Activated T-helper 9 cell treated with anti-CD3 and anti-CD28 coated beads, Interleukin-2, amount 50 U/mL, for 16 hours (primary cell): ENCODE measurements at places on chromosomes 2 and 18.
A peak's percentile ranks its signal among the peaks of the same experiment; 100 is the strongest.

- no peak for DNase-seq
Measured at GRCh38 chr2:42942214-42942989, 150.0 kb upstream of the HAAO start.

DNA sequence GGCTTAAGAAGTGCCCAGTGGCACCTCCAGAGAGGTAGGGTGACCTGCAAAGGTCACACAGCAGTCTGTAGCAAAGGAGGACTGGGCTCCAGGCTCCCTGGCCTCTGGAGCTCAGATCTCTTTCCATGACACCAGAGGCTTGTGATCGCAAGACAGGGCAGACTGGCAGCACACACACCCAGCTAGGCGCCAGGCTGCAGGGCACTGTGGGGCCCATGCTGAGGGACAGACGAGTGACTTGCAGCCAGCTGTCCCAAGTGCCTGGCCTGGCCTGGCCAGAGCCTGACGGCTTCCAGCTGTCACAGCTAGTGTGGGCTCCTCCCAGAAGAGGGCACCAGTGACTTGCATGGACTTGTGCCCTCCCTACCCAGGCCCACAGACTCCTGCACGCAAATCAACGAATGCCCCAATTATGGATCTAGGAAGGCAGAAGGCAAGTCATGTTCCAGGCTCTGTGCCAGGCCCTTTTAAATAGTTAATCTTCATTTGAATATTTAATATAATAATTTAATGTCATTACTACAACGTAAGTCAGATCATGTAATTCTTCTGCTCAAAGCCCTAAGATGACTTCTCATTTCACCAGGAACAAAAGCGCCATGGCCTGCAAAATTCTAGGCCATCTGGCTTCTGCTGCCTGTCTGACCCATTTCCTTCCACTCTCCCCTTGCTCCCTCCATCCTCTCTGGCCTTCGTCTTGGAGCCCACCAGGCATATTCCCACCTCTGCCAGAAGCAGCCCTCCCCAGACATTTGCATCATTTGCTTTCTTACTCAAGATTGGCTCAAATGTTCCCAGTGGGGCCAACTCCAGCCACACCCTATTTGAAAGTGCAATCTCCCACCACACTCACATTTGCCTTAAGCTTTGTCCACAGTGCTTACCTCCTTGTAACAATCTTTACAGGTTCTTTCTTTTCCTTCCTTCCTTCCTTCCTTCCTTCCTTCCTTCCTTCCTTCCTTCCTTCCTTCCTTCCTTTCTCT lies 3.7 kb upstream of the SPEG start:
- no peak for DNase-seq

GRCh38 chr2:239337122-239337876 lies 63.5 kb downstream of the HDAC4 start:
- no peak for DNase-seq

GRCh38 chr18:58579561-58580047 lies 49.3 kb downstream of the ALPK2 start:
- DNase-seq, result no peak

DNA sequence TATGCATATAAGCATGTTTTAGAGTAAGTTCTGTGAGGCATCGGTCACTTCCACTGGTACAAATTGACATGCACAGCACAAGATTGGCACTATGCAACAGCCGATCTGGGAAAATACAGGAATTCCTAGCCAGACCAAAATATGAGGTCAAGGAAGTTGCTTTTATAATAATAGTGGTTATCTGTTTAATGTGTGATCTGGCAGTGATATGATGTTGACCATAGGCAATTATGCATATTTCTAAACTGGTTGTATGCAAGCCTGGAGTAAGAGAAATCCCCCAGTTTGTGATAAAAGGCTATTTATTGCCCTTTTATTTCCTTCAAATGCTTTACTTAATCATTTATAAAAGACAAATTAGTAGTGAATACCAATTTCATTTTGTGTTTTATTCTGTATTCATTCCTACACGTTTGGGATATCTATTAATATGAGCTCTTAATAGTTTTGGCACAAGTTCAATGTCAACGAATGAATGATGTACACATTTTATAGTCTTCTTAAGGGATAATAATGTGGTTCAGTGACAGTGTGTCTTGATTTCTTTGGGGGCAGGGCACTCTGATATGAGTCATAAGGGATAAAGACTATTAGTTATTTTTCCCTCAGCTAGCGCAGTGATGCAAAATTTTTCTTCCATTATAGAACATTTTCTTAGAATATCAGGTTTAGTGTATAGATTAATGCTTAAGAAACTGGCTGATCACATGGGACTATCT lies 34.7 kb upstream of the ZEB2 start:
- DNase-seq, result no peak

GRCh38 chr18:51630706-51631105 lies 433.2 kb upstream of the MEX3C start:
- no peak for DNase-seq

DNA sequence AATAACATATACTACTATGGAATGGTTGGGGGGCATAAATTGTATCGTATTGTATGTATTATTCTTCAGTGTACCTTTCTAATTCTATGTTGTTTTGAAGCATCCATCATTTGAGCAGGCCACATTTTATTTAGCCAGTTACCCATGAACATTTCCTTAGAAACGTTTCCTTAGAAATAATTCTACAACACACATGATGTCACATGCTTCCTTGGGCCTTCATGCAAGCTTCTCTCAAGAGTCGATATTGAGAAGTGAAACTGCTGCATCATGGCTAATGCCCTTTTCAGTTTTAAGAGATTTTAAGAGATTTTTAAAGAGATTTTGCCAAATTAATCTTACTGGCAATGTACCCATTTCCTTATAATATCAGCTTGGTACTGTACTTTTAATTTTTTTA lies 63.9 kb downstream of the ALPK2 start:
- no peak for DNase-seq

GRCh38 chr2:23376972-23377371 lies 8.0 kb upstream of the KLHL29 start:
- DNase-seq, result no peak

DNA sequence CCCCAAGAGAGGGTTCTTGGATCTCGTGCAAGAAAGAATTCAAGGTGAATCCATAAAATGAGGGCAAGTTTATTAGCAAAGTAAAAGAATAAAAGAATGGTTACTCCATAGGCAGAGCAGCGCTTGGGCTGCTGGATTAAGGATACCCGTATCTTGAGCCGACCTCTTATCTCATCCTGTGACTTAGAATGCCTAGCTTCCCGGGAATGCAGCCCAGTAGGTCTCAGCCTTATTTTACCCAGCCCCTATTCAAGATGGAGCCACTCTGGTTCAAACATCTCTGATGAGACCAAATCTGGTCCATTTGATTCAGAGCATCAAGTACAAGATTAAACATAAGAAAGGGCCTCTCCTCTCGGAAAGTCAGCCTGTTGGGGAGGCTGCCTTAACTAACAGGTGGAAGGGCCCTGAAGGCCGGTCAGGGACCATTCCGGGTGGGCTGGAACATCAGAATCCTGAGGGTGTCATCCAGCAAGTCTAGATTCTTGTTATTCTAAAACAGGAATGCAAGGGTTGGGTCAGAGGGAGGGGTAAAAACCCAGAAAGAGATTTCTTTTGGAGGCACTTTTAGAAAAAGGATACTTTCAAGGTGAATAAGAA lies 5.8 kb downstream of the PSD4 start:
- DNase-seq, result no peak

DNA sequence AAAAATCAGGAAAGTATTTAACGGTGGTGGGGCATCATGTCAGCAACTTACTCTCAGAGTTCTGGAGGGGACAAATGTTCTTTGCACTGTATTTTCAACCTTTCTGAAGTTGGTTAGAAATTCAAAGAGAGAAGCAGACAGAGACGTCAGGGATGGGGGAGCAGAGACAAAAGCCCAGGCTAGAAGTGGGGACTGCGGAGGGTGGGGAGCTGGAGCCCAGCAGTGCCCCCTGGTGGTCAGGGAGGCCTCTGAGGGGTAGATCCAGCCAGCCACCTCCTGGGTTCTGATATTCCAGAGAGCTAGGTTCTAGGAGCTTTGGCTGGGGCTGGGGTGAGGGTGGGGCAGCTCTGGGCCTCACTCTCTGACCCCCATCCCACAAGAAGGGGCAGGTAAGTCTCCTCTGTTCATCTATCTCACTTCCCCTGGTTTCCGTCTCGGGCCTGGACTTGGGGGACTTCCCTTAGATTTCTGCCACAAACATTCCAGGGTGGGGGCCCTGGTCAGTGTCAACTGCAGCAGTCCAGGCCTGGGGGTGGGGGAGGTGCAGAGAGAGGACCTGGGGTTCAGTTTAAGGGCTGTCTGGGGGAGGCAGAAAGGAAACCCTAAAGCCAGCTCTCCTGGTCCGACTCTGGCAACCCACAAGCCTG lies 8.9 kb downstream of the TNS1 start:
- DNase-seq, result peak; percentile 9

DNA sequence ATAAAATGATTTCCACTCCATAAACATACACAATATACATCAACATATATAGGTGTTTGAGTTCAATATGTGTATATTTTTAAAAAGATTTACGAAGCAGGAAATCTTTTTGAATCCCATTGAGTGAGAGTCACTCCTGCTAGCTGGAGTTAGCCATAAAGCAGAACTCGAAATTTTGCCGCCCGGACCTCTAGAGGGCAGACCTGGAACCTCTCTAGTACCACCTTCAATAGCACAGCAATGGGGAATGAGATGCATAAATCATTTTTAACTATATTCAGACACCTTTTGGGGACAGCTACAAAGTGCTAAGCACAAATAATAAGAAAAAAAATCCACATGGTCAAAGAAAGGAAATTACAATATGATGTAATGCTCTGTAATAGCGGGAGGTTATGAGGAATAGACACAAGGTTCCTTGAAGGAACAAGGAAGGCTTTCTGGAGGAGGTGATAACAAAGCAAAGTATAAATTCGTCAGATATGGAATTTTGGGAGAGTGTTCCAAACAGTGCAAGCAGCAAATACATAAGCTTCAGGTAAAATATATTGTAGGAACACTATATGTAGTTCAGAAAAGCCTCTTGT lies 533.4 kb downstream of the ERBB4 start:
- no peak for DNase-seq

DNA sequence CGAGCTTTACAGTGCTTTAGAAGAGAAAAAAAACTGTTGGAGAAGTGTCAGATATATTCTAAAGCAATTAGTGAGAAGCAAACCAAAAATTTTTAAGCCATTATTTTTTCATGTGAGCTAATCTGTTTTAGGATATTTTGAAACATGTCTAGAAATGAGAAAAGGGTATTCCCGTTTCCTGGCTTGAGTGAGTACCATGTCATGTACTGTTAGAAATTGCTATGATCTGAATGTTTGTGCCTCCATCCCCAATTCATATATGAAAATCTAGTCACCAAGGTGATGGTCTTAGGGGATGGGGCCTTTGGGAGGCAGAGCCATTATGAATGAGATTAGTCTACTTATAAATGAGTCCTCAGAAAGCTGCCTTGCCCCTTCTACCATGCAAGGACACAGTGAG lies 493.3 kb upstream of the GCFC2 start:
- no peak for DNase-seq

DNA sequence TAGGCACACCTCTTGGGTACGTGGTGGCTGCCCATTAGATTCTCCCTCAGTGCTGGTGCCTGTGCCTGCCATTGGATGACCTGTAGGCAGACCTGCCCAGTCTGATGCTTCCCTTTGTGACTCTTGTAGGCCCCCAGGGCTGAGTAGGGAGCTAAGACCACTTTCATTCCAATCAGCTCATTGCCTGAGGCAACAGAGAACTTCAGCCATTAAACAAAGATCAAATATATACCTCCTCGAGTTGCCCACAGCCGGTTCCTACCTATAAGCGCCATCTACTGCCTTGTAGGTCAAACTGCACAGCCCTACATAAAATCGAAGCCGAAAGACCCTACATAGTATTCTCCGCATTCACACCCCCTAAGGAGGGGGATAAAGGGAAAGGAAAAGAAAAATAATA lies 184.6 kb downstream of the ETAA1 start:
- no peak for DNase-seq

- no peak for DNase-seq
Measured at GRCh38 chr2:182937870-182938269, 71.4 kb upstream of the FRZB start.

GRCh38 chr18:33184958-33185357 lies 255.6 kb downstream of the CCDC178 start:
- DNase-seq, result no peak

- DNase-seq, result no peak
Measured at GRCh38 chr18:13463526-13464210, 245.1 kb downstream of the LDLRAD4 start.

GRCh38 chr2:39156107-39156506 lies 35.3 kb upstream of the SOS1 start:
- no peak for DNase-seq

DNA sequence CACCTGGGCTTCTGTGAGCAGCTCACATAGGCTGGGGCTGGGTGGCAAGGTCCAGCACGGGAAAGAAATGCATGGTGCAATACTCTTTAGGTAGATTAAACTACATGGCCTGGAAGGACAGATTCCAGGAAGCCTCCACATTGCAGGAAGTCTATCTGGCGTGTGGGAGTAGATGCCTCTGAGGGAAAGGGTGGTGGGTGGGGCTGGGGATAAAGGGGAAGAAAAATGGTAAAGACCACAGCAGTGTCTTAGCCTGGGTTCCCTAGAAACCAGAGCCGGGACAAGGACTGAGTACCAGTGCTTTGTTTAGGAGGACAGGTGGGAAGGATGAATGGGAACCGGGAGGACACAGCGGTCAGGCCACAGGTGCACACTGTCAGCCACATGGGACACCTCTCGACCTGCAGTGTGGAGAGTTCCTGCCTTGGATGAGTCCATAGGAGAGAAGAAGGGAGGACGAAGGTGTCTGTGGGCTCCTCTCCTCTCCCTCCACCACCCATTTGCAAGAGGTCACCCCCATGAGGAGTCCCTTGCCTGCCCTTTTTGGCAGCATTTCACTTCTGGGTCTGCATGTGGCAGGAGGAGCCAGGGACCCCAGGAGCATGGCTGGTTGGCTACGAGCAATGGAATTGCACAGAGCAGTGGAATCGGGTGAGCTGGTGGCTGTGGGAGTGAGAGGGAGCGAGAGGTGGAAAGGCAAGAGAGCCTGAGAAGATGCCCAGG lies 91.5 kb upstream of the HS6ST1 start:
- DNase-seq, result no peak

- no peak for DNase-seq
Measured at GRCh38 chr2:15425712-15426111, 135.4 kb downstream of the NBAS start.

GRCh38 chr2:237497838-237498186 lies 10.8 kb downstream of the MLPH start:
- DNase-seq, result no peak

GRCh38 chr2:6203291-6203959 lies 511.2 kb downstream of the SOX11 start:
- DNase-seq, result no peak

- no peak for DNase-seq
Measured at GRCh38 chr18:67710639-67711038, 194.1 kb upstream of the DSEL start.

DNA sequence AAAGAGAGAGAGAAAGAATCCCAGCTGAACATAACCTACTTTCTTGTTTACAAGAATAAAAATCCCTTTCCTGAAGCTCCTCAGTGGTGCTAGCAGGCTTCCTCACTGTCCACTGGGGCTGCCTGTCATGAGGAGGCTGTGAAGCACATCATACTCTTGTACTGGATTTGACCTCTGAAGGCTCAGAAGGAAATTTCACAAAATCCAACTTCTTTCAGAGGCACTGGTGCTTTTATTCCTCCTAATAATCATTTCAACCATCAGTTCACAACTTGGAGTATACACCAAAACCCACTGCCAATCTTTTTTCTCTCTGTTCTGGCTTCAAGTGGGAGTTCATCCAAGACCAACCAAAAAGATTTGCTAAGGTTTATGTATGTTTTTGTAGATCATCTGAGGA lies 48.5 kb downstream of the TMX3 start:
- no peak for DNase-seq
